ENCODE measurements at places on chromosomes 11 and 22. TPM values are rescaled to one million over a fixed set of nuclear protein-coding genes. Genes with fewer than 3 reads are reported as not detected.

Gene NUDT22
- total RNA-seq: 72.4 TPM

Gene GRAP2
- not detected for total RNA-seq

- H3K27ac ChIP-seq: no peak overlapping the region
- no peaks in the 10 kb centered on the region for H3K4me1 ChIP-seq
- no peak for DNase-seq
- H3K36me3 ChIP-seq: no peaks in the 10 kb centered on the region
- H3K27me3 ChIP-seq: peaks cover 31% of the 10 kb centered on the region
- H3K4me3 ChIP-seq: no peak overlapping the region
These were observed 433.7 kb downstream of the ETS1 start for GRCh38 chr11:128153697-128154048.

Gene XNDC1N
- 15.8 TPM for total RNA-seq

Gene SCUBE2
- total RNA-seq: 1.1 TPM

DNA sequence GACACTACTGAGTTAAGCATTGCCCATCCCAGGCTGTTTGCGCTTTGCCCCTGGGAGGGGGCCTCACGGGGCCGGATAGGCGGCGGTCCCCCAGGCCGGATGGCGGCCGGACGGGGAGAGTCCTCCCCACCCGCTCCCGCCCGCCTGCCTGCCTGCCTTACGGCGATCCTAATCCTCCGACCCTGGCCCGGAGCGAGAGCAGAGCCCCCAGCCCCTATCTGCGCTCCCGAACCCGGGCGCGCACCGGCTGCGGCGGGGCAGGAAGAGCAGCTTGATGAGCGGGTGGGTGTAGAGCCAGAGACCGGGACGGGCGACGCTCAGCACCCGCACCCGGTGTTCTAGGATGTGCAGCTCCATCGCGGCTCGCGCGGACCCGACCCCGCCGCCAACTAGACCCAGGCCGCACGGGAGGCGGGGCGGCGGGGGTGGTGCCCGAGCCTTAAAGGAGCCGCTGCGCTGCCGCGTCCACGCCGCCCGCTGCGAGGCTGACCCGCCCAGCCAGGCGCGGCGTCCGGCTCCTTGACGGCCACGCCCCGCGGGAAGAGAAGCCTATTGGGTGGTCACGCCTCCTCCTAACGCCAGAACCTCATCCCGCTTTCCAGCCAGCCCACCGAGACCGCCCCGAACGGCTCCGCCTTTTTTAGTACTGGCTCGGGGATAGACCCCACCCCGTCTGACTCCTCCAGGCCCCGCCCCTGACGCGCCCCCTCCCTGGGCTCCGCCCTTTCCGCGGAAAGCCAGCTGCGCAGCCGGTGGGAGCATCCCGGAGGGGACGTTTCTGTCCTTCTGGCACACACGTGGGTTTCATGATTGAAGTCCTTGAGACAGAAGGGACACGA, at the start of gene CASTOR1:
Gene CASTOR1, minus strand, starts transcription at position 365 of the 839 bp plus-strand sequence. Its CDS starts 8 bp downstream, at position 357.
- no peaks in the 10 kb centered on the region for H3K27me3 ChIP-seq
- DNase-seq: peak; percentile 98
- peak within 1 kb of the TSS; percentile 56 for H3K27ac ChIP-seq
- peak within 1 kb of the TSS; percentile 74 for H3K4me3 ChIP-seq
- H3K36me3 ChIP-seq: no peaks in the 10 kb centered on the region

DNA sequence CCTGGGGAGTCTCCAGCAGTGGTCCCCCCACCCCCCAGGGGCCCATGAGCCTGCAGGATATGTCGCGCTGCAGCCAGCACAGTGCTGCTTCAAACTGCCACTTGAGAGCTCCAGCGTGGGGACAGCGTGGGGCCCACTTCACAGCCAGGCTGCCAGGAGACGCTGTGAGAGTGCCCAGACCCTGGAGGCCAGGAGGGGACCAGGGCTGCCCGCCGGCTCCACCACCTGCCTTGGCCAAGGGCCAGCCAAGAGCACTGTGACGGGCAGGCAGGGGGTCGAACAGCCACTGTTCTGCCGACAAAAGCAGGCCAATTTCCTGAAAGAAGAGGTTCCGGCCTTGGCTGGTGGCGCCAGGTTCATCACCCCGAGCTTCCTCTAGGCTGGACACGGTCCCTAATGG, 60.2 kb downstream of the FLRT1 start:
- H3K4me3 ChIP-seq: no peak overlapping the region
- H3K4me1 ChIP-seq: peaks cover 50% of the 10 kb centered on the region
- H3K36me3 ChIP-seq: no peaks in the 10 kb centered on the region
- H3K27me3 ChIP-seq: no peaks in the 10 kb centered on the region
- no peak for DNase-seq

DNA sequence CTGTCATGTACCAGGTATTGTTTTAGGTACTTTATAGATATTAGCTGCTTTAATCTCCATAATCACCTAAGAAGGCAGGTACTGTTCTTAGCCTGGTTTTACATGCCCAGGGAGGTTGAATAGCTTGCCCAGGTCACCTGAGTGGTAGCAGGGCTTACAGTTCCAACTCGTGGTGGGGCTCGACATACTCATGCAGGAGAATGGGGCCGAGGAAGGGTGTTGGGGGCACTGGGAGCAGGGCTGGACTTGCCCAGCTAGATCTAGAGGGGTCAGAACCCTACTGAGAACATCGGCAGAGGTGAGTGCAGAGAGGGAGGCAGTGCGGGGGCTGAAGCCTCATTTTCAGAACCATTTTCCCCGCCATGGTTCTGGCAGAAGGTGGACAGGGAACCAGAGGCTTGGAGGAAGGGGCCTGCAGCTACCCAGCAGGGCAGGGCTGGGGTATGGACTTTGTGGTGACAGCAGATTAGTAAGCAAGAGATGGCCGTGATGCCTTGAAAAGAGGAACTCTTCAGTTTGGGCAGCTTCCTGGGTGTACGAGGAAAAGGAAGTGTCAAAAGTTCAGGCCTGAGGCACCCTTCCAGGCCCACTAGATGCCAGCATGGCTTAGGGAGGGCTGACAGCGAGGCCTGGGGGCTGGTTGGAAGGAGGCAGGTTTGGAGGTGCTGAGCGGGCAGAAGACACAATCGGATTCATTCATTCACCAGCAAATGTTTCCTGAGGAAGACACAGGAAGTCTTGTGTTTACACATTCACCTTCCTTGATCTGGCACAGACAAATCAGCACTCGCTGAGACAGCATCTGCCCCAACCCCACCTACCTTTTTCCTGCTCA, 54.7 kb upstream of the LYVE1 start:
- peaks cover 17% of the 10 kb centered on the region for H3K4me1 ChIP-seq
- peak overlapping the region; percentile 52 for H3K27ac ChIP-seq
- H3K36me3 ChIP-seq: no peaks in the 10 kb centered on the region
- DNase-seq: no peak

- peaks cover 5% of the 10 kb centered on the region for H3K4me1 ChIP-seq
- peak; percentile 24 for DNase-seq
- H3K4me3 ChIP-seq: peak overlapping the region; percentile 49
- no peaks in the 10 kb centered on the region for H3K36me3 ChIP-seq
- no peak overlapping the region for H3K27ac ChIP-seq
- no peaks in the 10 kb centered on the region for H3K27me3 ChIP-seq
These were observed 469 bp upstream of the OSBP2 start for GRCh38 chr22:30694171-30694639.

DNA sequence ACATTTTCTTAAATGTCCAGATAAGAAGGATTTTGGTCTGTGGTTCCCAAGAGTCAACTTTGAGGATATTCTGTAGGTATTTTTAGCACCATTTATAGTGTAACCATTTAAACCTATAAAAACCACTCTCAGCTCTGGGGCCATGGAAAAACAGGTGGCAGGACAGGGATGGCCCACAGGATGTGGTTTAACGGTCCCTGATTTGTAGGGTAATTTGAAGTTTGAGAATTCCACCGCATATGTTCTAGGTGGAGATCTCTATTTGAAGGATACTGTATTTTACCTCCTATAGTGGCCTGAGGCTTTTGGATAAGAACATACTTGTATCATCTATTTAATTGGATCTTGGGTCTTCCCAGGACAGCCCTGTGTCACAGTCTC, 62.4 kb upstream of the IGLL5 start:
- no peak overlapping the region for H3K4me3 ChIP-seq
- no peaks in the 10 kb centered on the region for H3K4me1 ChIP-seq

GRCh38 chr11:75465701-75466531, 32.9 kb upstream of the KLHL35 start:
- no peaks in the 10 kb centered on the region for H3K36me3 ChIP-seq
- H3K27ac ChIP-seq: no peak overlapping the region
- H3K4me1 ChIP-seq: no peaks in the 10 kb centered on the region
- no peak overlapping the region for H3K4me3 ChIP-seq

- peak; percentile 55 for DNase-seq
- peak overlapping the region; percentile 66 for H3K27ac ChIP-seq
- H3K4me1 ChIP-seq: peaks cover 67% of the 10 kb centered on the region
- peak overlapping the region; percentile 0 for H3K4me3 ChIP-seq
- no peaks in the 10 kb centered on the region for H3K27me3 ChIP-seq
- no peaks in the 10 kb centered on the region for H3K36me3 ChIP-seq
These were observed 493.7 kb upstream of the CCDC90B start for GRCh38 chr11:83779876-83780275.

- no peaks in the 10 kb centered on the region for H3K36me3 ChIP-seq
- no peaks in the 10 kb centered on the region for H3K27me3 ChIP-seq
- no peak overlapping the region for H3K4me3 ChIP-seq
- no peaks in the 10 kb centered on the region for H3K4me1 ChIP-seq
- no peak overlapping the region for H3K27ac ChIP-seq
- no peak for DNase-seq
These were observed 422.4 kb upstream of the CADM1 start for GRCh38 chr11:115926601-115927000.

Gene NELL1
- total RNA-seq: 0.32 TPM

- H3K36me3 ChIP-seq: no peaks in the 10 kb centered on the region
- no peak for DNase-seq
- H3K27me3 ChIP-seq: peaks cover 20% of the 10 kb centered on the region
- H3K27ac ChIP-seq: no peak overlapping the region
These were observed 96.4 kb upstream of the LDLRAD3 start for GRCh38 chr11:35847473-35847872.

DNA sequence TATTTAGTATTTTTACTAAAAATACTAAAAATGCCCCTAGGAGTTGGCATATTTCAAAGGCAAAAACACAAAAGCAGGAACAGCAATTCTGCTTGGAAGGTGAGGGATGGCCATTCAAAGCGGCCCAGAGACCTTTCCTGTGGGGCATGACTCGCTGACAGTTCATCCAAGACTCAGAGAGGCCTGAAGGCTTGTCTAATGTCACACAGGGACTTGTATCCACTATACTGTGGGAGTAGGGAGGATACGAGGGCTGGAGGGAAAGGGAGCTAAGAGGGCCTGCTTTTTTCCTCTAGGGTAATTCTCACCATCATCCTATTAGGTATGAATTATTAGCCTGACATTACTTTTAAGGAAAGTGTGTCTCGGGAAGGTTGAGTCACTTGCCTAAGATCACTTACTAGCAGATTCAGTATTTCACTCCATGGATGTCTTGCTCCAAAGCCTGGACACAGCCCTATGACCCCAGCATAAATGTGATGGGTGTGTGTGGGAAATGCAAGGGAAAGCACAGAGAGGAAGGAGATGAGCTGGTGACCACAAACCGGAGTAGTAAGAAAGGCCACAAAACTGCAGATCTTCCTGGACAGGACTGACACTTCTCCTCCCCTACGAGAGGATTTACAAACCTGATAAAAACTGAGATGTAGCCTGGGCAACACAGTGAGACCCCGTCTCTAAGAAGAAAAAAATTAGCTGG, 16.7 kb upstream of the UCP3 start:
- H3K27ac ChIP-seq: no peak overlapping the region
- no peaks in the 10 kb centered on the region for H3K4me1 ChIP-seq
- no peak for DNase-seq
- H3K4me3 ChIP-seq: no peak overlapping the region
- no peaks in the 10 kb centered on the region for H3K36me3 ChIP-seq
- H3K27me3 ChIP-seq: no peaks in the 10 kb centered on the region

Gene EFCAB6
- total RNA-seq: 0.59 TPM

GRCh38 chr22:50014053-50014501, 1.5 kb upstream of the IL17REL start:
- H3K4me1 ChIP-seq: peaks cover 11% of the 10 kb centered on the region
- H3K27ac ChIP-seq: no peak overlapping the region
- H3K36me3 ChIP-seq: no peaks in the 10 kb centered on the region
- H3K4me3 ChIP-seq: no peak overlapping the region

Gene LUZP2
- total RNA-seq: 0.17 TPM

All from A673 (cell line).